ENCODE measurements at places on chromosomes 4 and X. TPM values are rescaled to one million over a fixed set of nuclear protein-coding genes. Genes with fewer than 3 reads are reported as not detected.
A peak's percentile ranks its signal among the peaks of the same experiment; 100 is the strongest.

GRCh38 chr4:13601048-13601447, 26.5 kb downstream of the BOD1L1 start:
- no peak for DNase-seq

GRCh38 chr4:62450740-62451139, 1250.6 kb downstream of the ADGRL3 start:
- DNase-seq, result no peak

DNA sequence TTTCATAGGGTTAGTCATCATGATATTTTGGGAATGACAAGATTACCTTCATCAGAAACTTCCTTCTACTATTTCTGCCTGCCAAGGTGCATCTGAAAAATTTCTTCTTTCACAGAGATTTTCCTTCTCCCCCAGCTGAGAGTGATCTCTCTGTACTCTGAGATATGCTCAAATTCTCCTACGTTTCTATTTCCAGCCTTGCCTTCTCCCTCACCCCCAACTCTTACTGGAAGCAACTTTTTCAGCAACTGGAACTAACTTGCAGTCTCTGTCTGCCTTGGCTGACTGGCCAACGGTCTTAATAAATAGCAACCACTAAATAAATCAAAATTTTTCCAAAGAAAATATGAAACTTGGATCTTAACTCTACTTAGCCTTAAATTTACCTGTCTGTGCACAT, 122.3 kb downstream of the MAML3 start:
- DNase-seq, result no peak

- no peak for DNase-seq
Measured at GRCh38 chrX:56000729-56001128, 231.4 kb upstream of the KLF8 start.

GRCh38 chr4:9703391-9703790, 78.0 kb upstream of the DRD5 start:
- DNase-seq, result peak; percentile 31

DNA sequence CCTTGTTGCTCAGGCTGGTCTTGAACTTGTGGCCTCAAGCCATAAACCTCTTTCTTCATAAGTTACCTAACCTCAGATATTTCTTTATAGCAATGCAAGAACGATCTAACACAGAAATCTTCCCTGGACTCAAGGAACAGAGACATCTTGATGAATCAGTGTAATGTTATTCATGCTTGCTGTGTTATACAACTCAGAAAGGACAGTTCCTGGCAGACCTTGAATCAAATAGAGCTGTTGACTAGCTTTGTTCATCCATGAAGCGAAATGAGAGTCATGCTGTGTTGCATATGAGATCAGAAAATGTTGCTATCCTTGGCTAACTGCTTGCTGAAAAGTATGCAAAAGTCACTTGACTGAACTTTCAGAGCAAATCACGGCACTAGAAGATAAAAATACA, 72.6 kb upstream of the ARHGAP24 start:
- no peak for DNase-seq

Gene NHSL2
- polyA plus RNA-seq, result 8.2 TPM

Gene KCNE5
- 82.6 TPM for polyA plus RNA-seq

Gene INTS6L
- 8.7 TPM for polyA plus RNA-seq

Gene LDB2
- 41.2 TPM for polyA plus RNA-seq

Gene TRPC3
- polyA plus RNA-seq, result 0.19 TPM
